Transverse colon (tissue), 4 donors: ENCODE measurements at places on chromosomes 2 and 18.

DNA sequence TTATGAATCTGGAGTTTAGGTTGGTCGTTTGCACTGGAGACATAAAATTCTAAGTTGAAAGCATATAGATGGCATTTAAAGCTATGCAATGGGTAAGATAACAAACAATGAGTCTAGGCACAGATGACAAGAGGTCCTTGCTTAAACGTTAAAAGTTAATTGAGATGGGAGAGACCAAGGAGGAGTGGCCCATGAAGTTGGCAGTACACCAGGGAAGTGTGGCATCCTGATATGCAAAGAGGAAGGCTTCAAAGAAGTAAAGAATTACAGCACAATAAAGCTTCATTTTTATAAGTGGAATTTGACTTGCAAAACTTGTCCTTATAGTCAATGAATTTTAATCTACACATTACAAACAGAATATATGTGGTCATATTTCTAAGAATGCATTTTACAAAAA, 23.2 kb downstream of the UPP2 start:
- peak; percentile 44 for DNase-seq

- no peak for DNase-seq
These were observed 55.9 kb upstream of the SP3 start for GRCh38 chr2:174020926-174021662.

GRCh38 chr18:37754141-37754540, 188.5 kb upstream of the CELF4 start:
- no peak for DNase-seq

- DNase-seq: no peak
These were observed 85.3 kb upstream of the RANBP2 start for GRCh38 chr2:108634011-108634410.

- no peak for DNase-seq
These were observed 2.1 kb upstream of the PPP1CB start for GRCh38 chr2:28749526-28749925.

DNA sequence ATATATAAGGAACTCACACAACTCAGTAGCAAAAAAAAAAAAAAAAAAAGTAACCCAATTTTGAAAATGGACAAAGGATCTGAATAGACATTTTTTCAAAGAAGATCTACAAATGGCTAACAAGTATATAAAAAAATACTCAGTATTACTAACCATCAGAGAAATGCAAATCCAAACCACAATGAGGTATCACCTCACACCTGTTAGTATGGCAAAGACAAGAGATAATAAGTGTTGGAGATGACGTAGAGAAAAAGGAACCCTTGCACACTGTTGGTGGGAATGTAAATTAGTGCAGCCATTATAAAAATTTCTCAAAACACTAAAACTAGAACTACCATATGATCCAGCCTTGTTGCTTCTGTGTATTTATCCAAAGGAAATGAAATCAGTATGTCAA, 5.8 kb upstream of the CNDP1 start:
- DNase-seq: no peak

GRCh38 chr2:130894326-130894942, 57.7 kb downstream of the ARHGEF4 start:
- DNase-seq: no peak

DNA sequence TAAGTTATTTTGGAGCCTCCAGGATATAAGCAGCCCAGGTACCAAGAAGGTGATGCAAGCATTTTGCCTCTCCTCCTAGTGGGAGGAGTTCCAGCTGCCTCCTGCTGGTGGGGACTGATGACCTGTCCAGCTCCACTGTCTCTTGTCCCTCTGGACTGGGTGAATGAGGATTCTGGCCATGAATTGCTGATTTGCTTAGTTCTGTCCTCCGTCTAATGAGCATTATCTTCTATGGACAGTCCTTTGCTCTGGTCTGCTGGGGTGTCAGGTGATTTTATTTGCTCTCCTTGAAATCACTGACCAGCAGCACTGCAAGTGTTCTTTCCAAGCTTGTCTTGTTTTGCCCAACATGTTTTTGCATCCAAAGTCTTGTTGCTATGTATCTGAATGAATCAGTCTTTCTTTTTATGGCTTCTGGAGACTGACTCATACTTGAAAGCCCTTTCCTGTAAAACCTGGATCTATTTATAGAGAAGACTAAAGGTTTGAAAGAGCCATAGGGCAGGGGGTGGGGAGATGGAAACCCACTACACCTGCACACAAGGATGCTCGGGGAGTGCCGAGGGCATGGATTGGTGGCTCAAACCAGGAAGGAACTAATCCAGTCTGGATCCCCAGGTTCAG, 40.5 kb upstream of the EFHD1 start:
- DNase-seq: peak; percentile 68

- no peak for DNase-seq
These were observed 74.1 kb downstream of the GATA6 start for GRCh38 chr18:22243513-22243912.

GRCh38 chr2:66667301-66667700, 232.4 kb downstream of the MEIS1 start:
- DNase-seq: no peak

GRCh38 chr2:45008296-45009129, 739 bp downstream of the SIX2 start:
- DNase-seq: no peak

GRCh38 chr2:215137741-215138340, 585 bp downstream of the ABCA12 start:
- DNase-seq: no peak

DNA sequence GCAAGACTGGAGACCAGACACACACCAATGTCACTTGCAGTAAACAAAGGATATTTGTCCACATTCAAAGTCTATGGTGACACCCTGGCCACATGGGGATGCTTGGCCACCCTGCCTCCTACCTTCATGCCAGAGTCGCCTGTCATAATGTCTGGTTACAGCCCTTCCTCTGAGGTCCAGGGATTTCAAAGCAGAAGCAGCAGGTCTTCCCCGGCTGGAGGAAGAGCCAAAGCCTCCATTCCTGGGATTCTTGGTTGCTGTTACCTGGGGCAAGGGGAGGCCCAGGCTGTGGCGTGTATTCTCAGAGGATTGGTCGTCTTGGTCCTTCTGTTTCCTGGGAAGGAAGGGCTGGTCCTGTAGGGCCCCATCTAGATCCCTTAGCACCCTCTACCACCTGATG, 2.3 kb upstream of the ALPP start:
- DNase-seq: no peak

DNA sequence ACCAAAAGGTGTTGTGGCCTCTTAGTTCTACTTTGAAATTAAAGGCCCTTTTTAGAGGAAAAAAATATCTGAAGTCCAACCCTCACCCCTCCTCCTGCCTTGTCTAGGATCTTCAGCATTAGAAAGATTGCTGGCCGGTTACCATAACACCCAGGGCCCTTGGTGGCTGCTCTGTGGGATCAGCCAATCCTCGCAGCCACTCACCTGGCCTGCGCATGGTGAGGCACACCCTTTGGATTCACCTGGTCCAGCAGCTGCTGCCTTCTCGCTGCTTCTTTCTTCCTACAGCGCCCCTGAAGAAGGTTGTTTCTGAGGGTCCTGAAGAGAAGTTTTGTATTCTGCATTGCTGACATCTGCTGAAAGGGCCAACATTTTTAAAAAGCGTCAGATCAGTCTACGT, 25.2 kb downstream of the DYTN start:
- no peak for DNase-seq

GRCh38 chr18:23087352-23087751, 47.9 kb upstream of the CABLES1 start:
- no peak for DNase-seq

GRCh38 chr2:58514252-58514651, 273.1 kb upstream of the FANCL start:
- DNase-seq: no peak

- peak; percentile 77 for DNase-seq
These were observed 598 bp upstream of the CEP68 start for GRCh38 chr2:65055422-65056214.

- DNase-seq: no peak
These were observed 517.0 kb downstream of the NRXN1 start for GRCh38 chr2:50514901-50515300.

DNA sequence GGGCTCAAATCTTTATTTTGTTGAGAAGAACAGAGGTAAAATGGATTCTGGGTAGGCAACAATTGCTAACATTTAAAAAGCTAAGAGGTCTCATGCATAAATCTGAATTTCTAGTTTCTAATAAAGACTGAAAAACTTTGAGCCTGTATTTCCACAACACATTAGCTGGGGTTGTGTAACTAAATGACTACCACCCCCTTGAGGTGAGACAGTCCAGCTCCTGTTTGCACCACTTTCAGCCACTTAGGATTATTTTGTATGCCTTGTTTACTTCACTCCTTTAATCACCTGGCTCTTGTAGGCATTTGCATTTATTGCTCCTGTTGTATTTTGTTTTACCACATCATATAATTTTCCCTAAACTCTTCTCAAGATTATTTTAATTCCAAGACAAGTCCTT, 376.6 kb downstream of the PTH2R start:
- peak; percentile 8 for DNase-seq

DNA sequence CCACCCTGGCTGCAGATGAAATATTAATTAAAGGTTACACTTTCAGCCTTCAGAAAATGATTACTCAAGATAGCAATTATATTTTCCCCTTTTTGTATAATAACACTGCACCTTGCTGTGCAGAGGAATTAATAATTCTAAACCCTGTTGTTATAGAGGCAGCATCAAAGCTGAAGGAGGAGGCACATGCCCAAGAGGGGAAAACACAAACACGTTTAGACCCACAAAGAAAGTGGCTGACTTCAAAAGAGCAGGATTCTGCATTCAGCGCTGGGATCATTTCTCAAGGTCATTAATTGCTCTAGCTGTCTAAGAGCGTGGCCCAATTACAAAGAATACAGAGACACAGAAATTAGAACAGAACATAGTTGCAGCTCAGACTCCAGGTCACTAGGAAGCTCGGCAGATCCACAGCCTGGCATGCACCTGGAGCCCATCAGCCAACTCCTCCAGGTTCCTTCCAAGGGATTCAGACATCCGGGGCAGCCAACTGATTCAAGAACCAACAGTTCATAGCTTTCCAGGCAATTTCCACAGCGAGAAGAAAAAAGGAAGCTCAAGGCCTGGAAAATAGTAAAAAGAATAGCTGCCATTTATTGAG, 102.3 kb upstream of the ID2 start:
- DNase-seq: no peak

GRCh38 chr2:83113953-83114352, 1345.1 kb downstream of the SUCLG1 start:
- DNase-seq: no peak

GRCh38 chr2:43135583-43135982, 90.8 kb downstream of the ZFP36L2 start:
- DNase-seq: no peak

- DNase-seq: no peak
These were observed 1744.3 kb upstream of the PIK3C3 start for GRCh38 chr18:40210696-40211095.
